Right atrium auricular region (tissue), 2 donors: ENCODE measurements at places on chromosomes 4 and X.

- no peak for DNase-seq
Measured at GRCh38 chrX:39752815-39753214, 344.9 kb downstream of the BCOR start.

DNA sequence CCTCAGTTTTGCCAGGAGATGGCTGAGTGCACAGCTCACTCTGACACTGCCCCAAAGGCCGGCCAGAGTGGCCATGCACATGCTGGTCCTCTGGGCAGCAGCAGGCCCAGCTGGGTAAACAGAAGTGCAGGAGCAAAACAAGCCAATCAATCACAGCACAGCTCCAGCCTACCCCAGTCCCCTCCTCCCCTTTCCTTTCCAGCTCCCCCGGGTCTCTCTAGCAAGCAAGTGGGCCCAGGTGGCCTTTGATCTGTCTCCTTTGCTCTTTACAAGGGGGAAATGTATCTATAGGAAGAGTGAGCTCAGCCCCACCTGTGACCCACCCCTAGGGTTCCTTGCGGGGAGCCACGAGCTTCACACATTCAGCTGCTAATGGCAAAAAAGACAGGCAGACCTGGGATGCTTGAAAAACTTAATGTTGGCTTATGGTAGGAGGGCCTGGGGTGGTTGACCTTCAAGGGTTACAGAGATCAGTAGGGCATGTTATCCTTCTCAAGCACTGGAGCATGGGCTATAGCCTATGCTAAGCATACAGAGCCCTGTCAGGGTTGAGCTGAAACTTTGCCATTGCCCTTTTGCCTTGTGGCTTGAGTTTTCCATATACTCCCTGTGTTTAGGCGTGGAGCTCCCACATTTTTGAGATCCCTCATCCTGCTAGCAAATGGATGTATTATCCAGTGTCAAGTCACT lies 57.8 kb upstream of the PLAC1 start:
- DNase-seq = no peak

- no peak for DNase-seq
Measured at GRCh38 chrX:132918523-132918922, 39.9 kb downstream of the HS6ST2 start.

DNA sequence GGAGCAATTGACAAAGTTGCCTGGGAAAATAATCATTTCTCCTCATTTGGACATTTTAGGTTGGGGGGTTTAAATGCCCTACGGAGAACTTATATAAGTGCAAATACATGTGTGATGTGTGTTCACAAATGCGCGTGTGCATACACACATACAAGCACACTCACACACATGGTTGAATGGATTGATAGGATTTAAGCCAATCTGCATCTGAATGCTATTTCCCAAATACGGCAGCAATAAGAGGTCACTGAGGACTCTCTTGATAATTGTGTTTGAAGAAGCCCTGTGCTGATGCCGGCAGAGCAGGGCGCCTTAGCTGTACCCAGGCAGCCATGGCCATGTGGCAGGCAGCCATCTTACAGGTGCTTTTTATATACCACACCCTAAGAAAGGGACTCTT lies 165.3 kb upstream of the LEF1 start:
- DNase-seq = no peak

GRCh38 chr4:26724534-26724933 lies 136.1 kb upstream of the STIM2 start:
- DNase-seq = no peak

DNA sequence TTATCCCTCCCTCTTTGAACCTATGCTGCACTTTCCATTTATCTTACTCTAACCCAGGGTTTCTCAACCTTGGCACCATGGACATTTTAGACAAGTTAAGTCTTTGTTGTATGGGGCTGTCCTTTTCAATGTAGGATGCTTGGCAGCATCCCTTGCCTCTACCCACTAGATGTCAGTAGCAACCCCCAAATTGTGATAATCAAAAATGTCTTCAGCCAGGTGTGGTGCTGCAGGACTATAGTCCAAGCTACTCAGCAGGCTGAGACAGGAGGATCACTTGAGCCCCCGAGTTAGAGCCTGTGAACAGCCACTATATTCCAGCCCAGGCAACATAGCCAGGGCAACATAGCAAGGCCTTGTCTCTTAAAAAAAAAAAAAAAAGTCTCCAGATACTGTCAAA lies 7.0 kb downstream of the LRCH2 start:
- DNase-seq = no peak

- DNase-seq = no peak
Measured at GRCh38 chrX:31213941-31214340, 142.1 kb upstream of the FTHL17 start.

- no peak for DNase-seq
Measured at GRCh38 chr4:82525307-82525911, 36.4 kb downstream of the TMEM150C start.
